PC-3 (cell line): ENCODE measurements at places on chromosomes 4 and X. TPM values are rescaled to one million over a fixed set of nuclear protein-coding genes. Genes with fewer than 3 reads are reported as not detected.

DNA sequence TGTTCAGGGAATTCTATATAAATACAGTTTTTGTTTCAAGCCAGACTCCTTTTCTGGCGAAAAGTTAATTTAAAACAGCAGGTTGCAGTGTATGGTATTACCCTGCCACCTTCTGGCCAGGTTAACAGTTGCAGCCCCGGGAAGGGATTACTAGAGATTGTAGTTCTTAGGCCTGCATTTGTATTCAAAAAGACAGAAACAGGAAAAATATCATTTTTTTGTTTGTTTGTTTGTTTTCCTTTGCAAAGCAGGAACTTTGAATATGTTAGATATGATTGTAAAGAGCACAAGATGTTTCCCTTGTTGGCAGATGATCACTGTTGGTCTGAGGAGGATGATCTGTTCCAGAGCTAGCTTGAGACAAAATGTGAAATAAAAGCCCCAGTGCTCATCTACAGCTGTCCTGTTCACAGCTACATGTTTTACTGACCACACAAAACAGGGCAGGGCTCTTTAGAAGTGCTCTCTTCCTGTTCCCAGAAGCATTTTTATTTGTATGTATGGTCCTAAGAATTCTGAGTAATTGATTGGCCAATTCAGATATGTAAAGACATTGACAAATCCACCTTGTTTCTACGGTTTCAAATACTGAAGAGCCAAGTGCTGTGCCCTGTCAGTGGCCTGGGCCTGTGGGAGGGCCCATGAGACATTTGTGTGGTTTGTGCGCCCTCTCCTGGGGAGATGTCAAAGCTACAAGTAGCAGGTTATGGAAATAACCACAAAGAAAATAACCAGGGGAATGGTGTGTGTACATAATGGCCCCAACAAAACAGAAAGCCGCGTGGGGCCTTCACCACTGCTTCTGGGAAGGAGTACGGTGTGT, 57.9 kb downstream of the CLDN22 start:
- peak; percentile 67 for DNase-seq

- peak; percentile 41 for DNase-seq
Measured at GRCh38 chrX:137432609-137433008, 133.3 kb upstream of the ZIC3 start.

GRCh38 chrX:24468245-24468644, 3.2 kb downstream of the PDK3 start:
- DNase-seq, result no peak

DNA sequence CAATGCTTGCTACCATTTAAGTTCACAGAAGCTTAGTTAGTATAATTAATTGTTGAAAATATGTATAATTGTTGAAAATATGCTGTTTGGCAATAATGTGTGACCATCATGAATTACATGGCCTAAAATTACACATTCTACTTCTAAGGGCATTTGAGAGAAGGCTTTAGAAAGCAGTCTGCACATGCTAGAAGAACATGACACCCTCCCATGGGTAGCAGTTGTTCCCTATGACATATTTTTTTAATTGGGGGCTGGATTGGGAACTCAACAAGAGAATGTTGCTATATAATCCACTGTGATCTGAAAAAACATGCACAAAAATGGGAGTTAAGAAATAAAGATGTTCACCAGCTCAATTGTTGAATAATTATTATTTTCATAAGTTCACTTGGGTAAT, 331.4 kb downstream of the ARHGAP24 start:
- DNase-seq, result no peak

GRCh38 chrX:18721683-18722499, 14.4 kb downstream of the PPEF1 start:
- no peak for DNase-seq

- no peak for DNase-seq
Measured at GRCh38 chr4:158945529-158946108, 157.3 kb upstream of the RAPGEF2 start.

DNA sequence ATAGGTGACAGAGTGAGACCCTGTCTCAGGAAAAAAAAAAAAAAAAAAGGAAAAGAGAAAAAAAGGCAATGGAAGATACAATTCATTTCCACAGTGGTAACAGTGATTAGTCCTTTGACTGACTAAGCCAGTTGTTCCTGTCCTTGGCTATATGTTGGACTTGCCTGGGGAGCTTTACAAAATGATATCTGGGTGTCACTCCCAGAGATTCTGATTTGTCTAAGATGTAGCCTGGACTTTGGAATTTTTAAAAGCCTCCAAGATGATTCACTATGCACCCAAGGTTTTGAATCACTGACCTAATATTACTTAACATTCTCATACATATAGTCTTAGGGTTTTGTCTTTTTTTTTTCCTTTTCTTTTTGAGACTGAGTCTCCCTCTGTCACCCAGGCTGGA, 16.9 kb downstream of the HELQ start:
- peak; percentile 1 for DNase-seq

GRCh38 chr4:168337550-168337940, 19.0 kb upstream of the DDX60 start:
- DNase-seq, result no peak

- DNase-seq, result no peak
Measured at GRCh38 chrX:68868902-68869800, 40.3 kb downstream of the EFNB1 start.

DNA sequence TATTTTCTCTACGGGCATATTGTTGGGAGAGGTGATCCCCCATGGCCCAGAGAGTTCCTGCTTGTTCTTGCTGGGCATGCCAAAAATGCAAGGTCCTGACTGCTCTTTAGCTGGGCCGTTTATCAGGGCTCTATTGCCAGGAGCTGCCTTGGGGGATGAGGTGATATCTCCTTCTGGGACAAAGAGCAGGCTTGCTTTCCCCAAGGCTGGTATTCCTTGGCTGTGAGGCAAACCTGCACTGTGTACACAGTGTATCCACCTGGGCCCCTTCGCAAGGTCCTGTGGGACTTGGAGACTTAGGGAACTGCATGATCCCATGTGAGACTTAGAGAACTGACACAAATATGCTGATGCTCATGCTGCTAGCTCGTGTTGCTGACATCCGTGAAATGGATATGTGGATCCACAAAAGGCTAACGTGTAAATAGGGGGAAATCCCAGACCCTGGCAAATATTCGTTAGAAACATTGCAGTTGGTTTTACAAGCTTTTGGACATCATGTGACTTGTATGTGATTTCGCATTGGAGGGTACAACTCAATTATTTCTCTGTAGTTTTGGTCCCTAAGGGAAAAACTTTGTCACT, 24.4 kb upstream of the ZFX start:
- no peak for DNase-seq

DNA sequence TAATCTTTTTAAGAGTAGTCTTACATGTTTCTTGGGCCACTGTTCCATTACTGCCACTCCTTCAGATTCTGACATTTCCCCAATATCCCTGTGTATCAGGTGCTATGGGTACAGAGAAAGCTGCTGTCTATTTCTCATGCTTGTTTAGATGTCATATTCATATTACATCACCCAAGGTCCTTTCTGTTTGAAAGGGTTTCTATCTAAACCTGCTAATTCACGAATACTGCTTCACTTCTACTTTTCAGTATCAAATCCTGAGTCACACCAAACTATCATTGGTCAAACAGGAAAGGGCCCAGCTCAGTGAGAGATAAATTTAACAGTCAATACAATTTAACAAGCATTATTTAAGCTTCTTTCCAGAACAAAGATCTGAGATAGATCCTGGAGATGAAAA, 241.4 kb downstream of the UGT8 start:
- DNase-seq, result no peak

GRCh38 chr4:138892483-138893407, 122.8 kb upstream of the NOCT start:
- DNase-seq, result no peak

DNA sequence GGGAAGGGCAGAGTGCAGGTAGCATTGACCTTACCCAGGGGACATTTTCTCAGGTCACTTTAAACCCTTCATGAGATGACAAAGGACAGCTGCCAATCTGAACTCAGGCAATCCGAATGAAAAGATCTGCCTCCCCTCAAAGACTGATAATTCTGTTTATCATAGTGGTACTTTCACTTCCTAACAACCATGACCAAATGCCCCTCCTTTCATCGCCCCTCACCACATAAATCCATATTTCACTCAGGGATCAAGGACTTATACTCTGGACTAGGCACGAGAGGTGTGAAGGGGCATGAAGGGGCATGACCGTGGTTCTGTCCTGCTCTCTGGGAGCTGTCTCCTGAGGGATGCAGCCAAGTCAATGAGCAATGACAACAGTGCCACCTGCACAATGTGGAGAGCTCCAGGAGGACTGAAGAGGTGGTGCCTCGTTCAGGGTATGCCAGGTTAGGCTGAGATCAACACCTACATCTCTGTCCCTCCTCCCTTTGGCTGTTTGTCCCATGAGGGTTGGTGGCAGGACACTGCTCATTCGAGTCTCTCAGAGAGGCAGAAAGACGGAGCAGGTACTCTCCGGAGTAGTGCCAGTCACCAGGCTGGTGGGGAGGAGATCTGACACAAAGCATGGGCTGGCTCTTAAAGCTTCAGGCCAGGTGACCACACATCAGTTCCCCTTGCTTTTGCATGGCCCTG, 12.5 kb downstream of the HS3ST1 start:
- DNase-seq, result no peak

Gene PNMA6A
- not detected in 2 replicates for total RNA-seq

Gene NXF2B
- total RNA-seq, result not detected in 2 replicates

Gene PDK3
- 22.6 and 24.4 TPM in 2 replicates for total RNA-seq

Gene F9
- total RNA-seq, result not detected in 2 replicates
